K562 (cell line): ENCODE measurements at places on chromosomes 2 and 18. TPM values are rescaled to one million over a fixed set of nuclear protein-coding genes. Genes with fewer than 3 reads are reported as not detected.

DNA sequence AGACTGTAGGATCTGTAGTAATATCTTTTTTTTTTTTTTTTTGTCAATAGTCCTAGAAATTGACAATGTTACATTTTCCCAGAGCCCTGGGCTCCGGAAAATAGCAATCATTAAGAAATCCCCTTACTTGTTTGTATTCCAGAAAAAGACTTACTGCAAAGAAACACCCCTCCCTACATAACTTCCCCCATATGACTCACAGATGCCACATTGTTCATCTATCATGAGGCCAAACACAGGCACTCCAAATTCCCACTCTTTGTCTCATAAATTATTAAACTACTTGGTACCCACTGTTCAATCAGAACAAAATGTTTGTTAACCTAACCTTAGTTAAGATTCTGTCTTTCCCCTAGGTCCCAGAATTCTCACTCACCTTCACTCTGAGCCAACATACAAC lies 53.5 kb downstream of the TEX51 start:
- DNase-seq = no peak

DNA sequence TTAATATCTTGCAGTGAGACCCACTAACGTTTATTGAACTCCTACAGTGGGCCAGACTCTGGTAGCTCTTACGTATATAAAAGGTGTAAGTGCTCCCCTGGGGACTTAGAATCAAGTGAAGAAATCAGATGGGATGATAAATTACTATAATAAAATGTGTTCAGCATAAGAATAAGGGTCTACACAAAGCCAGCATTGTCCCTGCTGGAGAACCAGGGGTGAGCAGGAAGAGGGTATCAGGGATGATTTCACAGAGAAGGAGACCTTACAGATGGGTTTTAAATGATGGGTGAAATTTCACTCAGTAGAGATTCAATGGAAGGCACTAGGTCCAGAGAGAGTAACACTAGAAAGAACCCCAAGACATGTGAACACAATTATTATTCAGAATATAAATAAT lies 20.7 kb downstream of the NRXN1 start:
- no peak for DNase-seq

DNA sequence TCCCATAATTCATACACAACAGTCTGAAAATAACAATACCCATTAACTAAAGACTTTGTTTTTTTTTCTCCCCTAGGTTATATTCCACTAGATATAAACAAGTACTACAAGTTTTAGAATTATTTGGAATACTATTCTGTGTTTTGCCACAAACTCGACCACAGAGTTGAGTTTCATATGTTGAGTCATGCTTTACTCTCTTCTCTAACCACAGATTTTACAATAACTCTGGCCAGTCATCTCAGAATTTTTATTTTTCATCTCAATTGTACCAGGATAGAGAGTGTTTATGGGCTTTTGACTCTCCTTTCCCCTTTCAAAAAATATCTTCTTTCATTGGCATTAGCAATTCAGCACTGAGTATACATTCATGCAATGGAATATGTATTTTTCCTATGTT lies 348.7 kb upstream of the GALNT5 start:
- no peak for DNase-seq

- DNase-seq = peak; percentile 87
These were observed 1.9 kb upstream of the MEIS1 start for GRCh38 chr2:66432801-66433694.

GRCh38 chr2:126220331-126220730 lies 435.6 kb upstream of the GYPC start:
- no peak for DNase-seq

GRCh38 chr2:15084826-15085489 lies 452.4 kb downstream of the LRATD1 start:
- no peak for DNase-seq

- DNase-seq = no peak
These were observed 262.8 kb downstream of the ICOS start for GRCh38 chr2:204199357-204199756.

DNA sequence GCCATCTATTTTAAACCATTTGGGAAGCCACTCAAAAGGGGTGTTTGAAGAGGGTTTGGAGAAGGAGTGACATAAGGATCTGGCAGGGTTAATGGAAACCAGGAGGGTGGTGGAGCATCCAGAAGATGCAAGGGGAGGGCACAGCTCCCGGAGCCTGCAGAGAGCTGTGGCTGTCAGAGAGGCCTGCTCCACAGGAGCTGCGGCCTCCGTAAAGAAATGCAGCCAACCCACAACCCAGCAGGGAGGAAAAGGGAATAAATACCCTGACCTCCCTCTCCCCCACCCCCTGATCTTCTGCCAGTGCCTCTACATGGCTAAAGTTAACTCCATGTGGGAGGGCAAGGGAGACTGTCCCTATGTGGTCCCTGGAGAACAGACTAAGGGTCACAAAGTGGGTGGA lies 567.1 kb upstream of the POU3F3 start:
- DNase-seq = no peak

DNA sequence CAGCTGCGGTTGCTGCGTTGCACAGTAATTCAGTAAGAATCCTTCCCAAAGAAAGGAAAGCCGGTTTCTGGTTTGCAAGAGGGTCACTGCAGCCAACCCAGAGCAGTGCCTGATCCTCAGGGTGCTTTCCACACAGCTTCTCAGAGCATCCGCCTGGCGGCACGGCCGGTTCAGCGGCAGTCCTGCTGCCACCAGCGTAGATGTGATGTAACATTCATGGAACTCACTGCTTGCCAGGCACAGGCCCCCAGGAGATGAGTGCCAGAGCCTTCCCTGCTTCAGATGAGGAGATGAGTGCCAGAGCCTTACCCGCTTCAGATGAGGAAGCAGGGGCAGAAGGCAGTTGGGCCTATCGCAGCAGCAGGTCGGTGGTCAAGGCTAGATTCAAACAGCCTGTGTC lies 230.2 kb downstream of the GBX2 start:
- DNase-seq = no peak

DNA sequence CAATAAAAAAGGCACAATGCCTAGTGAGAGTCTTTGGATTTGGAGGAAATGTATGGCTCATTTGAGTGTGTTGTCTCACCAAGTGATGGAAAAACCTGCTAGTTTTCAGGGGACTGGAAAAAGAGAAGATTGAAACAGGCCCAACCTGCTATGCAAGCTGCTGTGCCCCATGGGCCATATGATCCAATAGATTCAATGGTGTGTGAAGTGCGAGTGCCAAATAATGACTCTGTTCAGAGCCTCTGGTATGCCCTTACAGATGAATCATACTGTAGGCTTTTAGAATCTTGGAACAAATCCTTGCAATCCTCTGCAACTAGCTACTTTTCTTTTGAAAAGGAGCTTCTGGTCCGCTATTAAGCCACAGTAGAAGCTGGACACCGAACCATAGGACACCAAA lies 529.8 kb upstream of the CNTNAP5 start:
- no peak for DNase-seq

DNA sequence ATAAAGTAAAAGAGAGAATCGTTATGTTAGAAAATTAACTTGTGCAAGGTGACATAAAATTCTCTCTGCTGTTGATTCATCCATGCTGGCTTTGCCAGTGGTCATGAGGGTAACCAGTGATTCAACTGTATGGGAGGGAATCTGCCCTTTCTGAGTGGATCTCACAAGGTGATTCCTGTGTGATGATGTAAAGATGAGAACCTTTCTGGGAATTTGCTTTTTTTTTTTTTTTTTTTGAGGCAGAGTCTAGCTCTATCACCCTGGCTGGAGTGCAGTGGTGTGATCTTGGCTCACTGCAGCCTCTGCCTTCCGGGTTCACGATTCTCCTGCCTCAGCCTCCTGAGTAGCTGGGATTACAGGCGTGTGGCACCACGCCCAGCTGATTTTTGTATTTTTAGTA lies 23.3 kb downstream of the RAB31 start:
- no peak for DNase-seq

DNA sequence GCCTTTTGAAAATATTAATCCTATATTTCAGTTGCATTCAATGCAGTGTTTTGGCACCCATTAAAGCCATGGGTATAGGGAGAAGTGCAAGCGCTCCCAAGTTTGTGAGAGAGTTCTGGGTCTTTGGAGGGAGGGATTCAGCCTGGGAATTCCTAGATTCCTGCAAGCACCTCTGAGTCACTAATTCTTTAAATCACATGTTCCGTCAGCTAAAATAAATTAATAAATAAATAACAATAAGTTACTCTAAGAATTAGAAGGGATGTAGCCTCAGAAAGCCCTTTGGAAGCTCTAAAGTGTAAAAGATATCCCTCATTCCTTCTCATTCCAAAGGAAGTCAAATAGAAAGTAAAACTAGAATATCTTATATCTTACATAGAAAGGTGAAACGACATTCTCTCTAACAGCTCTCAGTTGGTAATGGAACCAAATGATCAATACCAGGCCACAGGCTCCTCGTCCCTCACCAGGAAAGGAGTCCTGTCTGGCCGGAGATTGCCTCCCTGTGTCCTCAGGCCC lies 222.4 kb upstream of the RBBP8 start:
- no peak for DNase-seq

DNA sequence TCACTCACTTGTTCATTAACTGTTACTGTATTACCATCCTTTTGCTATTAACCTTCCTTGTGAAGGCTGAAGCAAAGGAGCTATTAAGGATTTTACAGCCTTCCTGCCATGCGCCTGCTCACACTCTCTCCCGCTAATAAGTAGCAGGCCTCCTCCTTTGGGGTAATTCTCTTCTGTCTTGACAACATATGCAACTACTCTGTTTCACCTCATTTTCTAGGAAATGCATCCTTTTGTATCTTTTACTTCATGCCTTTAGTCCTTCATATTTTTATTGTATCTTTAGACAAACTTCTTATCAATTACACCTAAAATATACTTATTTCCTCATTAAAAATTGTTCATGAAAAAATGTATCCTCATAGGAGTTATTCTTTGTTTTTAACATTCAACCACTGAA lies 434.9 kb upstream of the LYPD1 start:
- DNase-seq = no peak

DNA sequence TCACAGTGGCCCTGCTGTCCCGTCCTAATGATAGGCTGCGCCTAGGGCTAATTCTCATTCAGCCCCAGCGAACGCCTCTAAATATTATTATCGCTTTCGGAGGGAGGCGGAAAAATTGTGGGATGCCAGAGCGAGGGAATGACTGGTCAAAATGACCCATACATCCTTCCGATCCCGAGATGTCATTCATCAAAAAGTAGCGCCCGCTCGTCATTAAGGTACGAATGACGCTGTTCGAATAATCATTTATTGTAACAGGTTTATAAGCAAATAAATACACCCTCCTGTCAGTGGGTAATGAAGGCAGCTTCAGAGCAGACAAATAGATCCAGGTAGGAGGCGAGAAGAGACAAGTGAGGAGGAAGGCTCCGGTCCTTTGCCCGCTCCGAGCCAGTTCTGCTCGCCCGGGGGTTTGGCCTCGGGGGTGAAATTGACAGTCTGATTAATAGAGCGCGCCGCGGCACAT lies at the start of gene EVX2:
Gene EVX2, minus strand, starts transcription at position 167 of the 466 bp plus-strand sequence. CDS start 186 bp downstream, outside the sequence.
- DNase-seq = no peak

DNA sequence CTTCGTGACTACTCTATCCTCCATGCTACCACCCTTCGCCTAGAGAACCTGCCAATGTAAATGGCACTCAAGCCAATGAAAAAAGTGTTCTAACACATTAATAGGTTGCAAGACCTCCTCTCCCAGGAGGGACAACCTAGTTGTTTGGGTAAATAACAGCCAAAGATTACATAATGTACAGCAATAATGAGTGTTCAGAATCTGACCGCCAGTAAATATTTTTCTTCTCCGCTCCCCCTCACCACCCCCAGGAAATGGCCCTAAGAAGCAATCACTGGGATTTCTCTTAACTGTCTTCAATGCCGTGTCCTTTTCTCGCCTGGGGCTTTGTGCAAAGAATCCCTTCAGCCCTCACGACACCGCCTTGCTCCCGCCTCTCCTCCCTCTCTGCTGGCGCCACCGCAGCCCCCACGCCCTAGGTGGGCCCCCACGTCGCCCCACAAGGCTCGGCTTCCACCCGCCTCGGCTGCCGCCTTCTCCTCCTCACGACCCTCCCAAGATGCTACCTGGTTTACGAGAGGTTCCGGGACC lies 458 bp downstream of the HYCC2 start:
- DNase-seq = peak; percentile 54

- DNase-seq = no peak
These were observed 255.2 kb upstream of the RASGRP3 start for GRCh38 chr2:33221046-33221784.

DNA sequence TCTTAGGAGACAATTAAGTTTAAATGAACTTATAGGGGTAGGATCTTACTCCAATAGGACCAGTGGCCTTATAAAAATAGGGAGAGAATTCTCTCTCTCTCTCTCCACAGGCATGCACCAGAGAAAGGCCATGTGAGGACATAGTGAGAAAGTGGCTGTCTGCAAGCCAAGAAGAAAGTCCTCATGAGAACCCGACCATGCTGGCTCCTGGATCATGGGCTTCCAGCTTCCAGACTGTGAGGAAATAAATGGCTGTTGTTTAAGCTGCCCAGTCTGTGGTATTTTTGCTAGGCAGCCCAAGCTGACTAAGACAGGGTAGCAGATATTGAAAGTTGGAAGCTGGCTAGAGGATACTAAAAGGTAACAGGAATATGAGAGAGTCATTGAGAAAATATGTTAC lies 454.0 kb downstream of the NBAS start:
- no peak for DNase-seq

DNA sequence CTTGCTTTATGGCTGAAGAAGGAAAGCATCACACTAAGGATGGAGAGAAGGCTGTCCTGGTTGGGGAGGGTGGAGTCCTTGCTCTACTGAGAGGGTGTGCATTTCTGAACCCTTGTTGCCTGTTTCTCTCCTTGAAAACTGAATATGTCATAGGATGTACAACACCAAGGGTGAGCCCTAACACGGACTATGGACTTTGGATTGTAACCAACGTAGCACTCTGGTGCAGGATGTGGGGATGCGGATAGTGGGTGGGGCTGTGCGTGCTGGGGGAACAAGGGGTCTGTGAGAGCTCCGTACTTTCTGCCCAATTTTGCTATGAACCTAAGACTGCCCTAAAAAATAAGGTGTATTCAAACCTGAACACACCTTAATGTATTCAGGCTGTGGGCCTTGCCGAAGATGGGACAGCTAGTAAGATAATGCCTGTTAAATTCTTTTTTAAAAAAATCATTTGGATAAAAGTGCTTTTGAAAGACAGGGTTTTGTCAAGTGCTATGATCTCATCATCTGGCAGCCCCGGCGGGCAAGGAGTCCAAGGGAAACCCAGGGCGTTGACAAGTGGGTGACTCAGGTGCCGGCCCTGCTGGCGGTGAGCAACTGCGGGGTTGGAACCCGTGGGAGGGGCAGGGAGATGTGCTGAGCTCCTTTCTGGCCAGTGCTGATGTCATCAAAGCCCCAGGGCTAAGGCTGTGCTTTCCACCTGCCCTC lies 54.0 kb downstream of the GATA6 start:
- DNase-seq = peak; percentile 64

GRCh38 chr2:7539760-7540159 lies 622.5 kb downstream of the RNF144A start:
- DNase-seq = no peak

The FHOD3 gene
- 0.11 TPM in 1 of 2 replicates, not detected in the other for total RNA-seq

The CXCR1 gene
- not detected in 2 replicates for total RNA-seq

The VAMP5 gene
- 0.85 and 1.1 TPM in 2 replicates for total RNA-seq

The DIS3L2 gene
- 17.3 and 19.2 TPM in 2 replicates for total RNA-seq

The ASPRV1 gene
- total RNA-seq = 0.58 and 0.60 TPM in 2 replicates

The UGT1A8 gene
- total RNA-seq = not detected in 2 replicates

The PTPRN gene
- 0.67 and 0.71 TPM in 2 replicates for total RNA-seq

The HOXD13 gene
- not detected in 2 replicates for total RNA-seq

The SLC30A3 gene
- total RNA-seq = 2.0 and 2.2 TPM in 2 replicates

The CYRIA gene
- 2.8 and 4.9 TPM in 2 replicates for total RNA-seq

The POTEI gene
- total RNA-seq = 3.7 and 3.9 TPM in 2 replicates

The CGREF1 gene
- 0.44 and 0.72 TPM in 2 replicates for total RNA-seq
